Ovary (tissue), 10 donors: ENCODE measurements at places on chromosomes 5 and 9. TPM values are rescaled to one million over a fixed set of nuclear protein-coding genes. Genes with fewer than 3 reads are reported as not detected.

GRCh38 chr5:105903069-105903468 is 1767.7 kb downstream of the EFNA5 start:
- H3K36me3 ChIP-seq, result no peaks in the 10 kb centered on the region
- H3K4me1 ChIP-seq, result no peaks in the 10 kb centered on the region
- no peak overlapping the region for H3K4me3 ChIP-seq
- H3K27ac ChIP-seq, result no peak overlapping the region
- DNase-seq, result no peak
- no peaks in the 10 kb centered on the region for H3K27me3 ChIP-seq

DNA sequence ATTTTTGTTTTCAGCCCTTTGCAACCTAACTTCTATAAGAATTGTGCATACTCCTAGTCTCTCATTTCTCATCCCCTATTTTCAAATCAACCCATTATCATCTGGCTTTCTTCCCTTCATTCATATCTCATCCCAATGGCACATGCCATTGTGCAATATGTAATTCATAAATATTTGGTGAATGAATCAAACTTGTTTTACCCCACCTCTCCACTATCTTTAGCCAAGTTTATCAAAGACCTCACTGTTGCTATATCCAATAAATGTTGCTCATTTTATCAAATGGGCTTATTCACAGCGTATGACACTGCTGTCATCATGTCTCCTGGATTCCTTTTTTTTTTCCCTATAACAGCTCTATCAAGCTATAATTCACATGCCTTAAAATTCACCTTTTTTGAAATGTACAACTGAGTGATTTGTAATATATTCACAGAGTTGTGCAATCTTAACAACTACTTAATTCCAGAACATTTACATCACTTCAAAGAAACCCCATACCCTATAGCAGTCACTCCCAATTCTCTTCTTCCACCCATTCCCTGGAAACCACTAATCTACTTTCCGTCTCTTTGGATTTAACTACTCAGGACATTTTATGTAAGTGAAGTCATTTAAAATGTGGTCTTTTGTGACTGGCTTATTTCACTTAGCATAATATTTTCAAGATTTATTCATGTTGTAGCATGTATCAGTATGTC is 214.4 kb upstream of the PAPPA start:
- no peaks in the 10 kb centered on the region for H3K36me3 ChIP-seq
- H3K4me1 ChIP-seq, result no peaks in the 10 kb centered on the region
- H3K27ac ChIP-seq, result no peak overlapping the region

ACTBL2 gene
- not detected for polyA plus RNA-seq

ANXA2R gene
- 1.6 TPM for polyA plus RNA-seq

LCP2 gene
- 31.1 TPM for polyA plus RNA-seq

LVRN gene
- 1.6 TPM for polyA plus RNA-seq

FAT2 gene
- polyA plus RNA-seq, result 0.01 TPM
